Activated CD4-positive, alpha-beta T cell treated with anti-CD3 and anti-CD28 coated beads for 24 hours (primary cell): ENCODE measurements at places on chromosomes 1 and 21.

DNA sequence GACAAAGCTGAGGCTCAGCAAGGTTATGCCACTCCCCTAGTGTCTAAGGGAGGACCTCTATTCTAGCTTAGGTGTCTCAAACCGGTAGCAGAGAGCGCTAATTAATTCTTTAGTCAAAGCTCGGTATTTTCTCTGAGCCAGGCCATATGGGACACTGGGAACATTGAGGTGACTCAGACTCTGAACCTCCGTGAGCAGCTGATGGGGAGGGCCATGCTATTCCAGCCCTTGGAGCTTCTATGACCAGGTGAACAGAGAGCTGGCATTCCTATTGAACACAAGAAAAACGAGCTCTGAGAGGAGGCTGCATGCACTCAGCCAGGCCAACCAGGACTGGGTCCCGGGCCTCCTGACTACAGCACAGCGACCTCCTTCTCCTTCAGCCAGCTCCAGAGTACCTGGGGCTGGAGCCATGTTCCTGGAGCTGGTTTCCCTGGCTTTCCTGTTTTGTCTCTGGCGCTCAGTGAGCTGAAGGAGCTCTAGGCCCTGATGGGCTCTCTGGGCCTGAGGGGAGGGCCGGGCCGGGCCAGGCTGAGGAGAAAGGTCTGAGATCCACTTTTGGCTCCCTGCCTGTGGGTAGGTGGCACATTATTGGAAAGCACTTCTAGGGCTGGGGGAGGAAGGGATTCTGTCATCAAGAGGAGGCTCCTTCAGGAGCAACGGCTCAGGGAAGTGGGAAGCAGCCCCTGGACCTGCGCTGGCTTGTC is 37.0 kb downstream of the SLC9A1 start:
- DNase-seq: no peak

DNA sequence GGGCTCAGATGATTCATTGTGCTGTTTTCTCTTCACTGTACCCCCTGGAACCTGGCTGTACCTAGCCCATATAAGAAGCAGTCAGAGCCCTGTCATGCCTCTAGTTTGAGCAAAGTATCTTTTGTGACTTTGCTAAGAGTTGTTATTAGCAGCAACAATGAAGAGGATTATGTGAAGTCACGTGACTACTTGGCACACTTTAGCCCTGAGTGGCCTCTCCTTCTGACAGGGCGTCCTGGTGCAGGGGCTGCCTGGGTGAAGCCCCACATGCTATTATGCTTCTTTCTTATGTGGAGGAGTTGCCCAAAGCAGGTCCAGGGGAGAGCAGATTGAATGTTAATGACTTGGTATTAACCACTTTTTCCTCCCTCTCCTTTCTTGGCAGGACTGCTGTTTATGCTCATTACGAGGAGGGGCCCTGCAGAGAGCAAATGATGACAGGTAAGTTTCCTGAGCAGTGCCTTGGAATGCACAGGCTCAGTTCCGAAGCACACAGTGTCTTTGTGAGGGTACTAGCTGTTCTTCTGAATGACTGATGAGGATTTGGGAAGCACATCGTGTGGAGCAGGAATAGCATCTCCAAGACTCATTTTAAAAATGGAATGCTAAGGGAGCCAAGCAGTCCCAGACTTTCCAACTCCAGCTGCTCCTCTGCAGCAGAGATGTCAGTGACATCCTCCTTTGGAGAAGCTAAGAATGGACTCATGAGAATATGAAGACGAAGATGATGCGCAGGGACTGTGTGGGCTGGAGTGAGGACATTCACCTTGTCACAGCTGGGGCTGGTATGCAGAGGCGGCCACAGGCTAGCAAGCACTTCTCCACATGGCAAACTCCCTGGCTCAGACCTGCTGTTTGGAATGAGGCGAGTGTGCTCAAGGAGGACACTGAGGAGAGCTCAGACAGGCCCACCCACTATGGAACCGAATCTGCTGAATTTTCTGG is 15.2 kb upstream of the ST3GAL3 start:
- DNase-seq: no peak

- no peak for DNase-seq
Observed at GRCh38 chr1:154327466-154328317, 2.4 kb downstream of the ATP8B2 start.

DNA sequence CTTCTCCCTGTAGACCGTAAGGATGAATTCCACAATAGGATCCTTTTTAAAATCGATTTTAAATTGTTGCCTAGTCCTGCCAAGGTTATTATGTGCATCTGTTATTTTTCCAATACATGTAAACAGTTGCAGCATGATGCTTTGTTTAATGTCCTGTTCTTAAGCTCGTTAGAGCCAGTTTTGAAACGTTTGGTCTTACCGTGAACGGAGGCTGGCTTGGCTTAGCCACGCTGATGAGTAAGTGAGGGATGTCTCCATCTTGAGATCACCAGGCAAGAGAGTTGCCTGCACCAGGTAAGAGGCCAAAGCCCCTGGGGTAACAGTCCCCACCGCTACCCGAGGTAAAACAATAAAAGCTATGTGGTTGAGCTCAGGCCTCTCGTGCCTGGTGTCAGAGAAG is 17.3 kb downstream of the CSTB start:
- DNase-seq: no peak

DNA sequence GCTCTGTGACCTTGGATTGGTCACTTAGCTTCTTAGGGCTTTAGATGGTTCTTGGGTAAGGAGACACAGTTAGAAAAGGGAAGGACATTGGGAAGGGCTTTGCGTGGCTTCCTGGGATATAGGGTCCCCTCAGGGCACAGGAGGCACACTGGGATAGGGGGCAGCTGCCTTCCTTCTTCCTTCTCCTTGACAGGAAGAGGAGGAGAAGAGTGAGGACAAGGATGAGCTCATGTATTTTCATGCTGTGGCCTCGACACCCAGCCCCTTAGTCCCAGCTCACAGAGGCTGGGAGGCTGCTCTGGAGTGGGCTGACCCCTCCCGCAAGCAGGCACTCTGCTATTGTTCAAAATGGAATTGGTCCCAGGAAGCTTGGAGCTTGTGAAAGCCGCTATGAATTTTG is 45.7 kb upstream of the POU3F1 start:
- DNase-seq: no peak

- no peak for DNase-seq
Observed at GRCh38 chr1:218671573-218671972, 326.4 kb downstream of the TGFB2 start.

DNA sequence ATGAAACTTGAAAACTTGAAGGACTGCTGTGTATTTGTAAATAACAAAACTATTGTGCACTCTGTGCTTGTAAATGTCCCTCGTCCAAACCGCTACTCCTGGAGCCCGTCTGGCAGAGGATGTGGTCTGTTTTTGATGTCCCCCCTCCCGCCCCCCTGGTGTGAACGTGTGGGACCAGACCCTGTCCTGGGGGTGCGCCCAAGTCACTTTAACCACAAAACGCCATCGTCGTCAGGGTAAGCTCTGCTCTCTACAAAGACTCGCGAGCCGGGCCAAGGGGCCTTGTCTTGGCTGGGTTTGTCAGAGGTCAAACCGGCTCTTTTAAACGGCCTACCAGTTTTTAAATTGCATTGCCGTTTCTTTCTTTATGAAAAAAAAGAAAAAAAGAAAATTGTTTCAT is 87.4 kb upstream of the TMEM51 start:
- no peak for DNase-seq

DNA sequence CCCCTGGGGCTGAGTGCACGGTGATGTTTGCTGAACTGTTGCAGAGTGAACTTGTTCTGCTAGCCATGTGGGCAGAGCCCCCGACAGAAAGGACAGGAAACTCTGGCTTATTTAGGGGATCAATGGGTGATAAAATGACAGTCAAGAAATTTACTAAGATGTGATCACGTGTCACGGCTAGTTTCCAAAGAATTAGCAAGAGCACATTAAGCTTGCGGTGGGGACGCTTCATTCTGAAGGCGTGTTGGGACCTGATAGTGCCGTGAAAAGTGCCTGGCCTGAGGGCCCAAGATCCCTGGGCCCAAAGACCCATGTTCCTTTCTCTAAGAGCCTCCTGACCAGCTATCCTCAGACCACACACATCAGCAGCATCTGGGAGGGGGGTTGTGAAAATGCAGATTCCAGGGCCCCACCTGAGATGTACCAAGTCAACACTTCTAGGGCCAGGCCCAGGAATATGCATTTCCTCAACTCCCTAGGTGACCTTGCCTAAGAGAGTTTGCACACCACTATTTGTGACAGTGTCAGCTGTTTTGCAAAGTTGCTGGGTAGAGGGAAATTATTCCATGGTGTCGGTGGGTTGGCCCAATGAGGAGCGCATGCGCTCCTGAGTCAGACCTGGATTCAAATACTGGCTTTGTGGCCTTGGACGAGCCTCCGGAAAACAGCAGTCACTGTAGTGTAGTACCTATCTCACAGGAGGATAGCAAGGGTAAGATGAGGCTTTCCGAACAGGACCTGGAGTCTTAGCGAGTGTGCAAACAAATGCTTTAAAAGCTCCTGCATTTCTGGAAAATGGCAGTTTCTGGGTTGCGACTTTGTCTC is 77.5 kb downstream of the SPSB1 start:
- no peak for DNase-seq

GRCh38 chr1:98355656-98356383 is 305.7 kb upstream of the SNX7 start:
- DNase-seq: no peak

DNA sequence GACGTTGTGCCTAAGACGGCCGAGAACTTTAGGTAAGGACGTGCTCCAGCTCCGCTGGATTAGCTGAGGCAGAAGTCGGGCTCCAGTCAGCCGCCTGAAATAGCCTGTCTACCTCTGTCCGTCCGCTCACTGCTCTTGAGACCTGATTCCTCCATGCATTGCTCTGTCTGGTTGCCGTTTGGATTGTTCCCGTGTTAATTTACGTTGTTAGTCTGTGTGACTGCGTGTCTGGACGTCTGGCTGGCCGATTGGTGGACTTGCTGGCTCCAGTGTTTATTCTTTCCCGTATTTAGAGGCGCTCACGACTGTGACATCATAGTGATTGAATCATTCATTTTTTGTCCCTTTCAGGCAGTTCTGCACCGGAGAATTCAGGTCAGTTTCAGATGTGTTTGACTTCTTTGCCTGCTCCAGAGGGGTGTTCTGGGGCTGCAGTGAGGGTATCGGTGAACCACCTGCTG is 684 bp downstream of the PPIH start:
- no peak for DNase-seq

- DNase-seq: no peak
Observed at GRCh38 chr21:19440792-19441655, 1037.4 kb upstream of the TMPRSS15 start.

- DNase-seq: no peak
Observed at GRCh38 chr1:199064971-199065370, 426.1 kb downstream of the PTPRC start.
